ENCODE measurements at places on chromosomes 4 and X. TPM values are rescaled to one million over a fixed set of nuclear protein-coding genes. Genes with fewer than 3 reads are reported as not detected.

GRCh38 chr4:45580334-45580733 is 543.5 kb downstream of the GABRG1 start:
- no peak for DNase-seq

DNA sequence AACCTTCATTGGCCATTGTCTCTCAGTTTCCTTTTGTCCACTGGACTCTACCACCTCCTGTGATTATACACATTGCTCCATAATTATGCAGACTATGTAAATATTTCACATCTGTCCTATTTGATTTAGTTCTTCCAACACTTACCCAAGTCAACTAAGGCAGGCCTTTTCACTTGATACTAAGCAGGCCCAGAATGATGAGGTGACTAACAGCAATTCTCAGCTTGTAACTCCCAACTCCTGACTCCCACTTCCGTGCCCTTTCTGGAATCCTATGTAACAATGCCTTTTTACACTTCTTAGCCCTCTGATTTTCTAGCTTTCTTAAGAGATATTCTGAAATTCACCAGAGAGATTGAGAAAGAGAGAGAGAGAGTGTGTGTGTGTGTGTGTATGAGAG is 6.6 kb downstream of the PAK3 start:
- no peak for DNase-seq

GRCh38 chr4:80279751-80280150 is 13.3 kb downstream of the FGF5 start:
- DNase-seq = no peak

DNA sequence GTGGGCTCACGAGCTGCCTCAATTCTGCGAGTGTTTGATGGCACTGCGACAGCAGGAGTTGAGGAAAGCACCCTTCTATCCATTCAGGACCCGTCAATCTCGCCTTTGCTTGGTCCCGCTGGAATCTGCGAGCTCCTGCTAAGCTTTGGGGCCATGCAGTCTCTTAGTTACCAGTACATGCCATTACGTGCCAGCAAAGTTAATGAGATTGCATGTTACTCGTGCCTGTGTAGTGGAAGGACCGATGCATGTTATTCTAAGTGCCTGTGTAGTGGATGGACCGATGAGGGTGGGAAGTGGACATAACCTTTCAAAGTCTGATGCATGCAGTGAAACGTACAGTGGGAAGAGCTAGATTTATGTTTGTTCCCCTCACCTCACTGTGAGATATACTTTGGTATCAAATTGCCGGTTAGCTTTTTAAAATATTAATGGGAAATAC is 569 bp downstream of the RPS3A start:
- peak; percentile 46 for DNase-seq

The BCORL1 gene
- total RNA-seq = 9.4 TPM

The CDKL2 gene
- total RNA-seq = 7.3 TPM
